ENCODE measurements at places on chromosomes 6 and 20.

DNA sequence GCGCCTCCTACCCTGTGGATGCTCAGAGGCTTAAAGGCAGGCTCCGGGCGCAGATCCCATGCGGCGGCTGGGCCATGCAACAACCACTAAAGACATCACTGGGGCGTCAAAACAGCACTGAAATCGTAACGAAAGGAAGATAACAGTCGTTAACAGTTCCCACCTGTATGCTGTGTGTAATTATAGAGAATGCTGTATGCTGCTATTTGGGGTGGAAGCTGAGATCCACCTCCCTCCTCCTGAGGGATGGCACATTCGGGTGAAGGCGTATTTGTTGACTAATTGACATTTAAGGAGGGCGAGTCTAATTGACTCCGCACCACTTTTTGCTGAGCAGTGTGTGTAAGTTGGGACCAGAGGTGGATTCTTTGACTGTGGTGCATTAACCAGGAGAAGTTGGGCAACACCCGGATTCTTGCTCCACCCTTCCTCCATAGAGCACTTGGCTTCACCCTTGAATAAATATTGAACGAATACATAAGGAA lies 687 bp downstream of the SLC35A1 start:
- DNase-seq = no peak

DNA sequence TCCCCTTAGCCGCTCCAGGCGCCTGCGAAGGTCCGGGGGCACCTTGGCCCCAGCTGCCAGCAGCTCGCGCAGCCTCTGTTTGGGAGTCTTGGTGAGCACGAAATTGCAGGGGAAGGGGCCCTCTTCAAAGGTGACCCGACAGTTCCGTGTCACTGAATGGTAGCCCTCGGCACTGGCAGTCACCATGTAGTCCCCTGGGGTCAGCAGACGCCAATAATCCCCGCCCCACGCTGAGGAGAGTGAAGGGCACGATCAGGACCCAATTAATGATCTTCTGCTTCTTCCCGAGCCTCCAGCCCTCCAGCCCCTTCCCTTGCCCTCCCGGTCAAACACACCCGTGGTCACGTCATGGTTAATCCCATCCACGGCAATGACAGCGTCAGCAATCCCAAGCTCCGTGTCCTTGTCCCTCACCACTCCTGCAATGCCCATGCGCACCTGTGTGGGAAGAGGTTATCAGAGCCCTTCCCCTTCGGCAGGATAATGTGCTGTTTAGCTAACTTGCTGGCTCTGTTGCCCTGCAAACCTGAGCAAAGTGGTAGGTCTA lies 6.2 kb downstream of the CPXM1 start:
- no peak for DNase-seq

DNA sequence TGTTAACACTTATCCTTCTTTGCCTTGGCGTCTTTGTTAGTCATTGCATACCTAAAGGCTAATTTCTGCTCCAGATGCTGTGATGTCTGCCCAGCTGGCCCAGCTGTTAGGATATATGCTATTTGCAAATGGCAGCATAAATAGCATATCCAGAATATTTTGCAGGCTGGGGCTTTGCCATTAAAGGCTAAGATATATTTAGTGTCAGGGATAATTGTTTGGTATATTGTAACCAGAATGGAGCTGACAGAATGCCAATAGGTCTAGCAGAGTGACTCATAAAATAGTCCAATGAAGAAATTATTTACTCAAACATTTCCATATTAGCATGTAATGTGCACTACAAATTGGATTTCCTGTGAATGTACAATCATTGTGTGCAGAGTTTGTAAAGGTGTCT lies 584.1 kb upstream of the FLRT3 start:
- no peak for DNase-seq

GRCh38 chr6:905556-905955 lies 212.6 kb upstream of the EXOC2 start:
- no peak for DNase-seq

GRCh38 chr20:16556301-16556700 lies 16.9 kb downstream of the KIF16B start:
- no peak for DNase-seq

GRCh38 chr6:26056583-26057350 lies 30.5 kb upstream of the HFE start:
- peak; percentile 11 for DNase-seq

DNA sequence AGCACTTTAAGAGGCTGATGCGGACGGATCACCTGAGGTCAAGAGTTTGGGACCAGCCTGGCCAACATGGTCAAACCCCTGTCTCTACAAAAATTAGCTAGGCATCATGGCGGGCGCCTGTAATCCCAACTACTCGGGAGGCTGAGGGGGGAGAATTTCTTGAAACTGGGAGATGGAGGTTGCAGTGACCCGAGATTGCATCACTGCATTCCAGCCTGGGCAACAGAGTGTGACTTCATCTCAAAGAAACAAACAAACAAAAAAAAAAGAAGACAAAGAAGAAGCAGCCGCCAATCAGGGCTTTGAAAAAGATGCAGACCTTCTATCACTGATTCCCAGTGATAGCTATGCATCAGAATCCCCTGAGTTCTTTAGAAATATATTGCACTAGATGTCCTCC lies 56.8 kb downstream of the COL9A1 start:
- DNase-seq = no peak

DNA sequence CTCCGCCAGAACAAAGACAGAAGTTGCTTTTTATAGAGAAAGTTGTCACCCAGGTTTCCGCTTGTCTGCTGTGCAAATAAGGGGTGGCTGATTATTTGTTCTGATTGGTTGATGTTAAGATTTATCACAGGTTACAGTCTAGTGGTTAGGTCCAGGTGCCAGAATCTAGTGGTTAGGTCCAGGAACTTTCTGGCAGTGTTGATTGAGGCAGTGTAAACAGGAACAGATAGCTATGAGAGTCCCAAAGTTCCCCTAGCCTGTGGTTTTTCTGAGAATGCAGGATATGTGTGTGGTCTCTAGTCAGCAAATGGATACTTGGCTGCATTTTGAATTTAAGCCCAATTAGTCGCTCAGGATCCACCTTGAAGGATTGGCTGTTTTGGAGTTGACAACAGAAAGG lies 148.0 kb downstream of the TMEM200A start:
- DNase-seq = peak; percentile 16

GRCh38 chr6:106750142-106750918 lies 121.0 kb downstream of the QRSL1 start:
- peak; percentile 94 for DNase-seq

DNA sequence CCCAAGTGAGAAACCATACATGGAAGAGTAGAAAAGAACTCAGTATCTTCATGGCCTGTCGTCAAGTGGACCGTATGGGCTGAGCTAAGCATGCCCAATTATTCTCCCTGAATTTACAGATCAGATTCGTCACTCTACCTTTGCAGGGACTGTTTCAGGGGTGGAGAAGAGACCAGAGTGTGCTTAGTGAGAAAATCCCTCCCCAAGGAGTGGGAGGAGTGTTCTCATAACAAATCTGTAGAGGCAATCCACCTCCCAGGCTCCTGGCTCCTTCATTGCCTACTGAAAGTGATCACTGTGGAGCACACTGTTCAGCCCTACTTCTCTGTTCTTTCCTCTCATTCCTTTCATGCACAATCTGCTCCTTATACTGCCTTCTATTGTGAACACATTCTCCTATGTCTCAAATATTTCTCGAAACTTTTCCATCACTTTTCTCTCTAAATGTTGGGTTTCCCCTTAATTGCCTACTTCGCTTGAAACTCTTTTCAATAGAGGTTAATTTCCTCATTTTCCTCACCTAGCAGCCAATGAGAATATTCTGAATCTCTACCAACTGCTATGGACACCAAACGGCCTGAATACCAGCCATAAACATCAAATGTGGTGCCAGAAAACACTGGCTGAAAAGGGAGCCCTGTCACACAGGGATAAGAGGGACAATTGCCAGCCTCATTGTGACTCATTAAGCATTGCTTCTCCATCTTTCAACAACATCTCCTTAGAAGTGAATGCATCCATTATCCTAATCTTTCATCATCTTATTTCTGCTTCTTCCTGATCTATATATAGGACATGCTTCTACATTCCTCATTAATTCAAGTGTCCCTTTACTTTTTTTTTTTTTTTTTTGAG lies 398.3 kb downstream of the UTRN start:
- no peak for DNase-seq

DNA sequence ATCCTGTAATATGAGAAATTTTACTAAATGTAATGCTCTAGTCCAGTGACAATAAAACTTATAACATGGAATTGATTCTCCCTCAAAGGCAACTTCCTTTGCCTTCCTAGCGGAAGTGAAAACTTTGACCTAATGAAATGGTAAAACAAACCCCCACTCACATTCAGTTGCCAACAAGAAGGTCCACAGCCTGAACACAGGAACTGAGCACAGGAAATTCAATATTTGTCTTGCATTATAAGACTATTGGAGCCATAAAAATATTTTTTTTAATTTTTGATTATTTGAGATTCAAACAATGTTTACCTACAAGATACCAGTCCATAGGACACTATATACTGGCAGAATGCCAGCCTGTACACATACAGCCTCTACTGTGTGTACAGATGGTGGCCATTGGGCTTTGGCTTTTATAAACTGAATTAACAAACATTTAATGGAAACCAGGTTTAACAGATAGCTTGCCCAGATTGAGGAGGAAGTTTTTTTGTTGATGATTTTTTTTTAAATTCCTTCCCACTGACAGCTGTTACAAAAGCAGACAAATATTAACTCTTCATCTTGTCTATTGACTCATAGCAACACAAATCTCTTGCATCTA lies 481.5 kb upstream of the JAG1 start:
- peak; percentile 25 for DNase-seq

DNA sequence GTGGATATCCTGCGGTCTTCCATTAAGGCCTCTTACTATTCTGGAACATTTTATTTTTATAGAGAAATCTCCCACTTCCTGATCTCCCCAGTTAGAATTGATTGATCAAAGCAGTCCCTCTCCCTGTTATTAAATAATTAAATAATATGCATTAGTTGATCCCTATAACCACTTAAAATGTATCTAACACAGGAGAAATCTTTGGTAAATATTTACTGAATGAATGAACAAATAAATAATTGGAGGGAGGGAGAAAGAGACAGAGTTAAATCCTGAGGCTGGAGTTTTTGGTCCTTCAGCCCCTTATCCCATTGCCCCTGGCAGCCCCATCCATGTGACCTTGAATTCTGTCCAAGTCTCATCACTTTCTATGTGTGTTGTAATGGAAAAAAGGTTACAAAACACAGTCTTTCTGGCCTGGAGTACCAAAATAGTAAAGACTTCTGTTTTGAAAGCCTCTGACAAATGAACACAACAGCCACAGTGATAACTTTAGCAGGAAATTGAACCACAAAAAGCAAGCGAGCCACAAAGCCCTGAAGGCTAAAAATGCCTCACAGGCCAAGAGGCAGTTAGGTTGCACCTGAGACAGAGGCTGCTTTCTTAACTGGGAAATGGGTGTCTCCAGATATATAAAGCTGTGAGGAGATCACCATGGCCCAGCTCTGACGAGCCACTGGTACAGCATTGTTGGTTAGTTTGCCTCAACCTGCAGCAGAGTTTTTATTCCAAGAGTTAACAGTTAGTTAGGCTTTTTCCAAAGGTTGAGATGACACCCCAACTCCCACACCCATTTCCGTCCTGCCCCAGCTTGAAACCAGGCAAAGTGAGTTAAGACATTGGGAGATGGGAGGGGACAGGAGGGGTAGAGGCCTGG lies 11.3 kb downstream of the NT5E start:
- DNase-seq = no peak

- DNase-seq = peak; percentile 74
Observed at GRCh38 chr6:1756472-1757129, 146.9 kb downstream of the FOXC1 start.

DNA sequence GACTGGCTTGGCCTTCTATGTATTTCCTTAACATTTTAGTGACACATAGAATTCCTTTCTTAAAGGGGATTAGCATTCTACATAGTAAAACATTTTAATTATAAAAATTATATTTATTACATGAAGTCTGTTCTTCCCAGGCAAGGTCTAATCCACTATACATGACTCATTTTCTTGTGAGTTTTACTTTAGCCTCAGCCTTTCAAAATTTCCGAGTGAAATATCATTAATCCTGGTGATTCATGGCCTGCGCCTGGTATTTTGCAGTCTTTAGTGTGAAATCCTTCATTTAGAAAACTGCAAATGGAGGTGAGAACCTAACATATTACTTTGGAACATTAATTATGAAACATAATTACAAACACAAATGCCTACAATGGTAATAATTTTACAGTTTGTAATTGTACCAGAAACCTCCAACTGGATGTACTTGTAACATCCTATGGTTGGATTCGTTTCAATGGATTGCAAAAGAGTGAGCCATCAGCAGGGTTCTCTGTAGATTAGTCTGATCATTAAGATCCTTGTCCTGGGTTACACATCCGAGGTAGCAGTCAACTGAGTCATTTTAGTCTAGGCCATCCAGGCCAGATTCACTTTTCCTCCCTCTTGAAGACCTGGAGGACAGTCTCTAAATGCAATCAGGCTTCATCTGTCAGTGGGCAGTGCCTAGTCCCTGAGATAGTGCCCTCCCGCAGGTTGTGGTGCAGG lies 272.0 kb downstream of the PACRG start:
- no peak for DNase-seq

GRCh38 chr6:132950566-132950965 lies 136.2 kb downstream of the RPS12 start:
- no peak for DNase-seq

DNA sequence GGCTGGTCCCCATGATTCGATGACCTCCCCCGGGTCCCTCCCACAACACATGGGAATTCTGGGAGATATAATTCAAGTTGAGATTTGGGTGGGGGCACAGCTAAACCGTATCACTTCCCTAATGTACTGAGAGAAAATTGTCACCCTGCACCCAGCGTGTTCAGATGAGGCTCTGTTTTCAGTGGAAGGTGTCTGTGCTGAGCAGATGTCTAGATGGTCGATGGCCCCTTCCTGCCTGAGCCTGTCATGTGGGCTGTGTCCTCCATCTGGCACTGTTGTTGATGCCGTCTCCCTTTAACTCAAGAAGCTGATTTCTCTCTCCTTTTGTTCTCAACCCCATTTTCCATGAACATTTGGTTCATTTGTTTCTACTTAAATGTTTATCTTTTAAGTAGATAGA lies 37.0 kb downstream of the TMEM181 start:
- DNase-seq = no peak

- DNase-seq = peak; percentile 7
Observed at GRCh38 chr6:38443352-38444144, 196.2 kb downstream of the BTBD9 start.

- DNase-seq = no peak
Observed at GRCh38 chr6:88298066-88298845, 132.1 kb upstream of the CNR1 start.

GRCh38 chr6:162576016-162576415 lies 151.6 kb downstream of the PRKN start:
- no peak for DNase-seq

GRCh38 chr6:91788501-91788900 lies 1201.6 kb upstream of the MAP3K7 start:
- no peak for DNase-seq

- no peak for DNase-seq
Observed at GRCh38 chr6:37557645-37558114, 58.0 kb upstream of the CCDC167 start.

GRCh38 chr20:22944062-22944461 lies 91.0 kb upstream of the SSTR4 start:
- no peak for DNase-seq

DNA sequence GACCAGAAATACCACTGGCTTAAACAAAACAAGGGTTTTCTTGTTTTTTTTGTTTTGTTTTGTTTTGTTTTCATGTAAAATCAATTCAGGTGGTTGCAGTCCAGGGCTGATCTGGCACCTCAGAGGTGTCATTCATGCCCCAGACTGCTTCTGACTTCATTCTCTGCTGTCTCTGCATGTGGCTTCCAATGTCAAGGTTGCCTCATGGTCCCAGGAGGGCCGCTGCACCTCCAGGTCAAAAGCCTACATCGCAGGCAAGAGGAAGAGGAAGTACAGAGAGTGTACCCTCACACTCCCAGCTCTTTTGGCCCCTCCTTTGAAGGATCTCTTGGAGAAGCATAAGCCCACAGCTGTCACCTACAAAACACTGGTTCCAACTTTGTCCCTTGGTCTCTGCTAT lies 1.4 kb upstream of the BTN3A1 start:
- no peak for DNase-seq
